ENCODE measurements at places on chromosomes 16 and 17.

- peak; percentile 86 for DNase-seq
These were observed 26.2 kb upstream of the PIK3R5 start for GRCh38 chr17:8991514-8992285.

DNA sequence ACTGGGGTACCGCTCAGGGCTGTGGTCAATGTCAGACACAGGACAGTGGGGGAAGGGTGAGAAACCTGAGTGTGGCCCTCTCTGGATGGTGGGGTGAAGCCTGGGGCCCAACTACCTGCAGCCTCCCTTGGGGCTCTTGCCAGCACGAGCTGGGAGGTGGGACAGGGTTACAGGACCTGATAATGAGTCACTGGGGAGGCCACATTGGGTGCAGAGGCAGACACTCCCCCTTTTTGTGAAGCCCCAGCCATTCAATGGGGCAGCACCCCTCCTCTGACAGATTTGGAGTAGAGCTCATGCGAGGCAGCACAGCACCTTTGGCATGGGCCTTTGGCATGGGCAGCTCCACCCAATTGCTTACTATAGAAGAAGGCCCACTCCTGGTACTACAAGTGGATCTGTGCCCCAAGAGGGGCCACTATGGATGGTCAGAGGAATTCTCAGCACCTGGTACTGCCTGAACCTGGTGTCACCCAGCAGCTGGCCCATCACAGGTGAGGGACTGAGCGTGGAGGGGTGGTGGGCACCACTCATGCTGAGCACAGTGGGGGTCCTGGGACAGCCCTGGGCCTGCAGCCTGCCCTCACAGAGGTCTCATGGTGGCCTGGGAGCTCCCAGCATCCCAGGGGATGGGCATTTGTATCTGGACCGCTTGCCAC is 45.2 kb upstream of the SMPD3 start:
- no peak for DNase-seq

- peak; percentile 25 for DNase-seq
These were observed 256.9 kb downstream of the C16orf95 start for GRCh38 chr16:87060034-87060986.

DNA sequence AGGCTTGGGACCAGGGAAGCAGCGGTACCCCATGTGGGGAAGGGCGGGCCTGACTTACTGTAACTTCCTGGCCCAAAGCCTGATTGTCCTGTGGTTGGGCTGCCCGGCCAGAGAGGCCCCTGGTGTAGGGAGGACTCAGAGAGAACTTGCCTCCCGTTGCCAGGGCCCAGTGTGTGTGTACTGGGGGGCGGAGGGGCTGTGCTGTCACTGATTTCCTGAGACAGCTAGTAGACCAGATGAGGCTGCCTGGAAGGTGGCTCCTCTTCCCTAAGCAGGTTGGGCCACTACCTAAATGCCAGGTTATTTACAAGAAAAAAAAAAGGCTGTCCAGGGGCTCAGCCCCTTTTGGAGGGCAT is 16.7 kb downstream of the SOCS3 start:
- peak; percentile 74 for DNase-seq

- DNase-seq = no peak
These were observed 15.6 kb downstream of the NGFR start for GRCh38 chr17:49510720-49511110.

GRCh38 chr16:49839017-49839825 is 16.7 kb downstream of the ZNF423 start:
- DNase-seq = no peak

- DNase-seq = no peak
These were observed 436 bp downstream of the SPAG5 start for GRCh38 chr17:28598389-28598788.

DNA sequence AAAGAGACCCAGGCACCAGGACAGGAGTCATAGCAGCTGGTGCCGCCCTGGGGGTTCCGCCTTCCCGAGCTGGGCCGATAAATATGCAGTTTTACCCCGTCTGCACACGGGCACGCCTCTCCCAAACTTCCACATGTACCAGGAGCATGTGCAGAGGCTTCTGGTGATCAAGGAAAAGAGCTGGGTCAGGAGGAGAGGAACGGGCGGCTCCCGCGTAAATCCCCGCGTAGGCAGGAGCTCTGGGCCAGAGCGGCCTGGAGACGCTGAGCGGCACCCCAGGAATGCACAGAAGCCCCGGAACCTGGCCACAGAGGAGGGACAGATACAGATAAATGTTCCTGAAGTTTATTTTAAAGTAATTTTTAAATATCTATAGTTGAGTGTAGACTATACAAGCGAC is 46.6 kb upstream of the METRNL start:
- no peak for DNase-seq

GRCh38 chr16:49399594-49400364 is 26.2 kb downstream of the C16orf78 start:
- no peak for DNase-seq

GRCh38 chr17:2071024-2071385 is 16.1 kb downstream of the HIC1 start:
- no peak for DNase-seq

DNA sequence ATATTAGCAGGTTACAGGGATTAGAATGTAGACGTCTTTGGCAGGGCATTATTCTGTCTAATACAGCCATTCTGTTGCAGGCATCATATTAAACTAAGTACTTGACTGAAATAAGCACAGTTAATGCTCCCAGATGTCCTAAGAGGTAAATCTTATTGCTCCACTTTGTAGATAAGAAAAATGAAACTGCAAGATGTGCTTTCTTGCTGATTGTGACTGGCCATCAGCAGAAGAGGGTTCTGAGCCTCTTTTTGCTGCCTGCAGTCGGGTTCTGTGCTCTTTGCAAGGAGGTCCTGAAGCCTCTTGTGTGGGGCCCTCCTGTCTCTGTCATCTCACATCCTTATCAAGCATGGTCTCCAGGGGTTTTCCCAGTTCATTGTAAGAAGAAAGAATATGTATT is 167.1 kb downstream of the KCNJ2 start:
- no peak for DNase-seq

DNA sequence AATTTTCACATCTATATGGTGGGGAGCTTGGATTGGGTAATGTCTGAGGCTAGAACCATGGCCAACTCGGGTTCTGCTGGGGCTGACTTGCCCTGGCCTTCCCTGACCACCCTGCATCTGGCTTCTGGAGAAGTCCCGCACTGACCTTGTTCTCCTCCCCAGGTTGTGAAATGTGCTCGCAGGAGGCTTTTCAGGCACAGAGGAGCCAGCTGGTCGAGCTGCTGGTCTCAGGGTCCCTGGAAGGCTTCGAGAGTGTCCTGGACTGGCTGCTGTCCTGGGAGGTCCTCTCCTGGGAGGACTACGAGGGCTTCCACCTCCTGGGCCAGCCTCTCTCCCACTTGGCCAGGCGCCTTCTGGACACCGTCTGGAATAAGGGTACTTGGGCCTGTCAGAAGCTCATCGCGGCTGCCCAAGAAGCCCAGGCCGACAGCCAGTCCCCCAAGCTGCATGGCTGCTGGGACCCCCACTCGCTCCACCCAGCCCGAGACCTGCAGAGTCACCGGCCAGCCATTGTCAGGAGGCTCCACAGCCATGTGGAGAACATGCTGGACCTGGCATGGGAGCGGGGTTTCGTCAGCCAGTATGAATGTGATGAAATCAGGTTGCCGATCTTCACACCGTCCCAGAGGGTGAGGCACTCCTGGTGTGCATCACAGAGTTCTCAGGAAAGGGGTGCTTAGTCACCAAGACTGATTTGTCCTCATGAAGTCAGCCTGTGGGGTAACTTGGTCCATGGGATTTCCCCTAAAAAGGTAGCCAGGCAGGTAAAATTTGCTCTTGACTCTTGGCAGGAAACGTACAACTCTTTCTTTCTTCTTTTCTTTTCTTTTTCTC is 6.1 kb downstream of the NOD2 start:
- DNase-seq = peak; percentile 85

DNA sequence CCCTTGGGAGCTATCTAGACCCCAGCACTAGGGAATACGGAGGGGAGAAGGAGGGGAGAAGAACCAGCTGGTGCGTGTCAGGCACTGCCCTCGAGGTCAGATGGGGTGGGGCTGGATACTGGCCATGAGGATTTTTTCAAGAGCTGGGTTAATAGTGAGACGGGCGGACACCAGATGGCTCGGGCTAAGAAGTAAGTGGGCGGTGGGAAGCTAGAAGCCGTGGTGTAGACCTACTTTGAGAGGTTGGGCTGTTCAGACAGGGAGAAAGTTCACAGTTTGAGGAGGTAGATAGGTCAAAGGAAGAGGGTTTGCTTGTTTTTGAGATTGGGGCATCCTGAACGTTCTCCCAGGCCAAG is 303.8 kb downstream of the SEC14L1 start:
- no peak for DNase-seq

- no peak for DNase-seq
These were observed 108.8 kb upstream of the HLF start for GRCh38 chr17:55155856-55156560.

DNA sequence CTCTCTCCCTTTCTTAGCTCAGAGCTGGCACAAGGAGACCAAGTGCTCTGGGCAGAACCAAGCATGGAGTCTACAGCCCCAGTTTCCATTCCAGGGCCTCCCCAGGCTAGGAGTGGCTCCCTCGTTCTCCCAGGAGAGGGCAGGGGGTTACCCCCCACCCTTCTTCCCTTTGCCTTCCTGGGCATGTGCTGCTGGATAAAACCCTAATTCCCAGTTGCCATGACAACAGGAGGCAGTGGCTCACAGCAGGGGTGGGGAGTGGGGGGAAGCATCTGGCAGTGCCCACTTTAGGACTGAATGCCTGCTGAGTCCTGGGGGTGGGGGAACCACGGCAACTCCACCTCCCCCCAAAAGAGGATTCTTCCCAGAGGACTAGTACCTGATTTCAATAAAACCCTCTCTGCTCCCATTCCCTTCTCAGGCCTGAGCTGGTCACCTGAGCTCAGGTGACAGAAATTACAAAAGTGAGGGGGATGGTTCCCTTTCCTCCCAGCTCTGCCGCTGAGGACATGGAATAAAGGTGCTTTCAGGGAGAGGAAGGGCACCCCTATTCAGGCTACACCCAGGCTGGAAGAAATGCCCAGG is 1.8 kb downstream of the MPP2 start:
- DNase-seq = no peak
